ENCODE measurements at places on chromosomes 6 and 20.

DNA sequence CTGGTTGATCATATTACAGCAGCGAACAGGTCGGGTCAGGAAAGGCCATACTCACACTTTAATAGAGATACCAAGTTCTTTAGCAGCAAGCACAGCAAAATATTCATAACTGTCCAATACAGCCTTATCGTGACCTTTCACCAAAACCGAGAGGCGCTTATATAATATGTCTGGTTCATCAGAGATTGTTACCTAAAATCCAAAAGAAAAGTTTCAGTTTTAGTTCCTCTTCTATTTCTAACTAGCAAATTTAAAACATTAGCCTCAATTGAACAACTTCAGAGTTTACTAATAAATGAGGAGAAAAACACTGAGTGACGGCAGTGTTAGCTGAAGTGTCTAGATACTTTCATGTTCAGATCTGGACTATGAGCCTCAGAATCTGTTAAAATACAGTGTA lies 5.9 kb downstream of the MRPS10 start:
- DNase-seq = peak; percentile 5

DNA sequence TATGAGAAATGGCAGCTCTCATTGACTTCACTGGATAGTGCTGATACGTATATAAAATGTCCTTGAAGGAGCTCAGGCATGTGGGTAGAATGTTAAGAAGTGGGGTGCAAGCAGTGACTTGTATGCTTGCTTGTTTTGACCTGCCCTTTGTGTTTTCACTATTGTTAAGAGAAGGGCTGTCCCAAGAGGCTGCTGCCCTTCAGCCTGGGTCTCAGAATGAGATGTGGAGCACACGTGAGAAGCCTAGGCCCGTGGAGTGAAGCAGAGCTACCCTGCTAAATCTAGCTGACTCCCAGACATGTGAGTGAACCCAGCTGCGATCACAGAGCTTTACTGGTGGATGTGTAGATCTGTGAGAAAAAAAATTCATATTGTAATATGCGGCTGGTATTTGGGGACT lies 305.3 kb upstream of the RGS17 start:
- DNase-seq = no peak

GRCh38 chr6:69668916-69669315 lies 127.9 kb downstream of the LMBRD1 start:
- DNase-seq = no peak

- no peak for DNase-seq
Observed at GRCh38 chr6:63882208-63882607, 246.6 kb downstream of the PHF3 start.

DNA sequence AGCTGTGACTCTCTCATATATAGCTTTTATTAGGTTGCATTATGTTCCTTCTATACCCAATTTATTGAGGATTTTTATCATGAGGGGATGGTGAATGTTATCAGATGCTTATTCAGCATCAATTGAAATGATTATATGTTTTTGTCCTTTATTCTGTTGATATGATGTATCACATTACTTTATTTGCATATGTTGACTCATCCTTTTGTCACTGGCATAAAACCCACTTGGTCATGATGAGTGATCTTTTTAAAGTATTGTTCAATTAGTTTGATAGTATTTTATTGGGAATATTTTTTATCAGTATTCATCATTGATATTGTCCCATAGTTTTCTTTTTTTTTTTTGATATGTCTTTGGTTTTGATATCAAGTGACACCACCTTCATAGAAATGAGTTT lies 529.9 kb downstream of the MMUT start:
- no peak for DNase-seq

DNA sequence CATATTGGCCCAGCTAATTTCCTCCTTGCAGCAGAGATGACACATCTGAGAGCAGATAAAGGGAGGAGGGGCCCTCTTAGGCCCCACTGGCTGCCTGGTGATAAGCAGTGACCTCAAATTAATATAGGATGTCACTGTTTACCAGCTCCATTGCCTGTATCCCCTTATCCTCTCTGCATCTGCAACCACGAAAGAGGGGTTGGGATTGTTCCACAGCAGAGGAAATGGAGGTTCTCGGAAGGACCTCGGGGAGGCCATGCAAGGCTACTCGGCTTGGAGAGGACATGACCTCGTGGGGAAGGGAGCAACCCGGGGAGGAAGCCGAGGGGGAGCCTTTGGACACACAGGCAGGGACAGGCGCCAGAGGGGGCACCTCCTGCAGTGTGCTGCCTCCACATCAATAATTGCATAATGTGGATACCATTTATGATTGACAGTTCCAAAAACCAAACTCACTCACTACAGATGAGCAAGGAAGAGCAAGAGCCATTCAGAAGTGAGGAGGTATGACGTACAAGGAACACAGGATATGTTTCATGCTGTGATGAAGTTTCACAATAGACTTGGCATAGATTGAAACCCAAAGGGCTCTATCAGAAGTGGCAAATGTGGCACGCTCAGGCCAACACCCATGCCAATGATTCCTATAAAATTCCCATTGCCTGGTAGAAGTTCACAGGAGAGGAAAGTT lies 177.2 kb upstream of the RNF24 start:
- DNase-seq = peak; percentile 48

- DNase-seq = no peak
Observed at GRCh38 chr6:138931660-138932059, 56.4 kb downstream of the REPS1 start.

GRCh38 chr6:167755461-167755860 lies 71.2 kb upstream of the AFDN start:
- DNase-seq = no peak

DNA sequence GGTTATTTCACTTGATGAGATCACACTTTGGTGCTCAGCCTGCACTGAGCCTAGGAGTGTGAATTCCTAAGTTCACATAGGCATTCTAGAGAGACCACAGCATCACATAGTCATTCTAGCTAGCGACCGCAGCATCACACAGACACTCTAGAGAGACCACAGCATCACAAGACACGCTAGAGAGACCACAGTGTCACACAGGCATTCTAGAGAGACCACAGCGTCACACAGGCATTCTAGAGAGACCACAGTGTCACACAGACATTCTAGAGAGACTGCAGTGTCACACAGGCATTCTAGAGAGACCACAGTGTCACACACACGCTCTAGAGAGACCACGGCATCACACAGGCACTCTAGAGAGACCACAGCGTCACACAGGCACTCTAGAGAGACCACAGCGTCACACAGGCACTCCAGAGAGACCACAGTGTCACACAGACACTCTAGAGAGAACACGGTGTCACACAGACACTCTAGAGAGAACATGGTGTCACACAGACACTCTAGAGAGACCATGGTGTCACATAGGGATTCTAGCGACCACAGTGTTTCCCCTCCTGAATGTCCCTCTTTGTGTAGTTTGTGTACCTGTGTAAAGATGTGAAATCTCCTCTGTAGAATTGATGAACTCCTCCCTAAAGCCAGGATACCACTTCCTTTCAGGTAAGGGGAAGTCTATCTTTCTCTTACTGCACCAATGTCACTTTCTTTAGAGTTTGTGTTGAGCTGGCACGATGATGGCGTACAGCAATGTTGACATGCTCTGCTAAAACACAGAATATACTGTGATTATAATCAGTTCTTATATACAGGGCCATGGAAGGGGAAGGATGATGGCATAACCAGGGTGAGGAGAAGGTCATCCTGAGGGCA lies 169.4 kb downstream of the ZDHHC14 start:
- DNase-seq = no peak
